ENCODE measurements at places on chromosomes 6 and 20.

DNA sequence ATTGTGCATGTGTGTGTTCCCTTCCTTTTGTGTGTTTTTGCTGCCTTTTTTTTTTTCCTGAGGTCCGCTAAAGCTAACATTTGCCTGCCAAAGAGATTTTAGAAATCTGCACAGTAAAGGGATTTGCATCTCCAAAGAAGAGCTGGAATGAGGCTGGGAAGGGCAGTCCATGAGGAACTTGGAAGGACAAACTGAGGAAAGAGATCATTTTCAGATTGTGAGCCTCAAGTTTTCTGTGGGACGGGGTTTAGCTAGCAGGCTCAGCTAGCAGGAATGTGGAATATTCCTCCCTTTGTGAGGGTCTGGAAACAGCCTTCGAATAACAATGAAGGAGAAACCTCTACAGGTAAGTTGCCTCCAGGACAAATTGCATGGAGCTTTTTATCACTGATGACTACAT, 3.8 kb downstream of the INSM1 start:
- DNase-seq, result no peak

GRCh38 chr20:17556837-17557674, 12.8 kb upstream of the DSTN start:
- no peak for DNase-seq

- DNase-seq, result no peak
Measured at GRCh38 chr6:54204921-54205591, 93.8 kb downstream of the MLIP start.

DNA sequence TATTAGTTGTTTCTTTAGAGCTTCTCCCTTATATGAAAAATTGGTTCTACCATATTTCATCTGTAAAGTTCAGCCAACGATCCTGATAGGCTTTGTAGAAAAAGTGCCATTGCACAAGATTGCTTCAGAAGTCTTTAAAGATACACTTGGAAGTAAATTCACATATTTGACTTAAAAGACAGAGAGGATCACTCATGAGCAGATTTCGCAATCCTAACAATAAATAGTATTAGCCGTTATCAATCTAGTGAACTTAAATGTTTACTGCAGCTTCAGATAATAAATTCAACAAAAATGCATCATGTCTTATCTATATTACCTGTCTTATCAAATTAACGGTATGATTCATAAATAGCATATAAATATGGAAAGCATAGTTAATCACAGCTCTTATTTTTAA, 8.7 kb upstream of the SLC17A4 start:
- no peak for DNase-seq

GRCh38 chr6:162688751-162689345, 38.7 kb downstream of the PRKN start:
- no peak for DNase-seq

DNA sequence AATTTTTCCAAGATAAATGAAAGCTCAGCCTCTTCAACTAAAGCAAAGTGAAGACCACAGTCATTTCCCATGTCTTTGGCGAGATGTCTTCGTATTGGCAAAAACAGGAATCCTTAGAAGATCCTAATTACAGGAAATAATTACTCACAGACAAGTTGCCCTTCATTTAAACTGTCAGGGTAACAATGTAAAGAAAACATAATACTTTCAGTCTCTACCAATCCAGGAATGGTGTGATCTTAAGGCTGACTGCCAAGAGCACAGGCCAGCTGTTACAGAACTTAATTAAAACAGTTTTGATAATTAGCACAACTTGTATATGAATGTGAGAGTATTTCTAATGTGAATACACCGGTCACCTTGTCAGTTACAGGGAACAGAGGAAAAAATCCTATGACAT, 292.2 kb downstream of the PACRG start:
- DNase-seq, result no peak

- no peak for DNase-seq
Measured at GRCh38 chr6:13920552-13920951, 4.2 kb upstream of the RNF182 start.

- DNase-seq, result no peak
Measured at GRCh38 chr20:32052778-32053362, 828 bp downstream of the HCK start.

GRCh38 chr20:2163312-2163711, 61.7 kb downstream of the STK35 start:
- DNase-seq, result no peak

- DNase-seq, result no peak
Measured at GRCh38 chr20:14616003-14616402, 278.6 kb upstream of the FLRT3 start.

DNA sequence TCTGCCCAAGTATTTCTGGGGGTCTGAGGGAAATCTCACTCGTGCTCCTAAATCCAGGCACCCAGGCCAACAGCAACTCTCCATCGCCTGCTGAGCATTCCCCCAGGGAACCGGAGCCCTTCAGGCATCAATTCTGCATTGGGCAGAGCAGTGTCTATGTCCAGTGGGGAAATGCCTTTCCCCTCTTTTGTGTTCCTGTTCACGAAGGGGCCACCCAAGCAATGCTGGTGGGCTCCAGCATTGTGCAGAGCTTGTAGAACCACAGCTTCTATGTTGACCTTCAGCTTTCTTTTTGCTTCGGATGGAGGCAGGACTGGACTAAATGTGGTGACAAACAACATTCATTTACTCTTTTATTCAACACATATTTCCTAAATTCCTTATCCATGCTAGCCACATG, 27.2 kb upstream of the DDR1 start:
- DNase-seq, result no peak

DNA sequence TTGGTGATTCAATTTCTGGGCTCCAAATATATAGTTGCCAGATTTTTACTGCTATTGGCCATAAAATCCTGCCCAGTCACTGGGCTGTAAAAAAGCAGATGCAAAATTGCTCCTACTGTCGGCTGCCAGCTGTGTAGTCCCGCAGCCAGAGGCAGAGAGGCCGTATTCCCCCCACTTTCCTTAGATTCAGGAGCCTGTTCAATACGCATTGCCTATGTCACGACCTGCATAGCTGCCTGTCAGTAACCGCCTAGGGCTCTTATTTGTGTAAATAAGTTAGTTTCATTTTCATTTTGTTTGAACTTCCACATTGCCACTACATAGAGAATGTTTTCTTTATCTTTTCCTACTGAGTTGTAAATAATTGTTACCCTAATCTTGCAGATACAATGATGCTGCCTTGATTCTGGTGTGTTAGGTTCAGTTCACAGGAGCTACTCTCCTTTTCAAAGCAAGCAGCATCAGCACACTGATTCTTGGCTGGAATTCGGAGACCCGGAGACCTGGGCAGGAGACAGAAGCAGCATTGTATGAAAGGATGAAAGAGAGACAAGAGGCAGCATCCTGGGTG, 46.0 kb upstream of the UST start:
- DNase-seq, result peak; percentile 43

GRCh38 chr20:57131077-57131476, 135.4 kb downstream of the BMP7 start:
- no peak for DNase-seq

DNA sequence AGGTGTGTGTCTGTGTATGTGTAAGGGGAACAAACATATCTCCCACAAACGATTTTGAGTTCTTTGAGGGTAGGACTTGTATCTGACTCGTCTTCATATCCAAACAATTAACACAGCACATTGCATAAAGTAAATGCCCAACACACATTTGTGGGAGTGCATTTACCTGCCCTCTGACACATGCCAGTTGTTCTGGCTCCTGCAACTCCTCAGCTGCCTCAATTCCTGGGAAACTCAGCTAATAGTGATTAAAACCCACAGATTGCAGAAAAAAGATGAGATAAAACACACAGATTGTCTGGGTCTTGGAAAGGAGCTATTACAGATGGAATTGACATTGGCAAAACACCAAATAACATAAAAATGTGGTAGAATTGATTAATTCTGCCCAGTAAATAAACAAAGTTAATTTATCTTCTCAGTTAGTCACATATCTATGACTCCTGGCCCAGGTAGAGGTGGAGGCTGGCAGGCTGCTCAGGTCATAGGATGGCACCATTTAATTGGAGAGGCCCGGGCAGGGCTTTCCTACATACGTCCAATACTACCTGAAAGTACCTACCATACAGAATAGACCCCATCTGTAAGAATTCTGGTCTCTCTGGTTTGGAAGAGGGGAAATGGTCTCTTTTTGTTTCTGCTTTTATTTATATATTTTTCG, 71.5 kb upstream of the IFNGR1 start:
- no peak for DNase-seq

- DNase-seq, result no peak
Measured at GRCh38 chr6:45049188-45049843, 278.8 kb upstream of the RUNX2 start.

GRCh38 chr6:12009876-12010634, 2.1 kb upstream of the HIVEP1 start:
- no peak for DNase-seq

DNA sequence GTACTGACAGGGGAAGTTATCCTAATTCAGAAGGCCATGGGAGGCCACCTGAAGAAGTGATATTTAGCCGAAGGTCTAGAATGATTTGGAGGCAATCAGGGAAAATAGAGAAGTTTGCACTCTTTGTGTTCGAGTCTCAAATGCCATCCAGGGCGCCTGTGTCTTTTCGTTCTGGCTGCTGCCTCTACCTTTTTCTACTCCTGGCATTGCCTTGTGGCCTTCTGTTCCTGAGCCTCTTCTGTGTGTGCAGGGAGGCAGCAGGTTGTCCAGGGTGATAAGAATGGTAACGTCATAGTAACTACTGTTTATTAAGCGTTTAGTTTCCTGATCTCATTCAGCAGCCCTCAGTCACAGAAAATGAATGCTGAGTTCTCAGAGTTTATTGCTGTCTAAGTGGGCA, 252.1 kb downstream of the FARS2 start:
- no peak for DNase-seq

- no peak for DNase-seq
Measured at GRCh38 chr6:73929405-73929804, 233.4 kb downstream of the CD109 start.

- DNase-seq, result no peak
Measured at GRCh38 chr6:32092760-32093497, 16.2 kb downstream of the TNXB start.

- DNase-seq, result no peak
Measured at GRCh38 chr6:155710704-155711103, 255.1 kb upstream of the NOX3 start.

- no peak for DNase-seq
Measured at GRCh38 chr6:93523365-93523764, 104.0 kb upstream of the EPHA7 start.

- no peak for DNase-seq
Measured at GRCh38 chr6:56795466-56796195, 152.9 kb upstream of the DST start.

DNA sequence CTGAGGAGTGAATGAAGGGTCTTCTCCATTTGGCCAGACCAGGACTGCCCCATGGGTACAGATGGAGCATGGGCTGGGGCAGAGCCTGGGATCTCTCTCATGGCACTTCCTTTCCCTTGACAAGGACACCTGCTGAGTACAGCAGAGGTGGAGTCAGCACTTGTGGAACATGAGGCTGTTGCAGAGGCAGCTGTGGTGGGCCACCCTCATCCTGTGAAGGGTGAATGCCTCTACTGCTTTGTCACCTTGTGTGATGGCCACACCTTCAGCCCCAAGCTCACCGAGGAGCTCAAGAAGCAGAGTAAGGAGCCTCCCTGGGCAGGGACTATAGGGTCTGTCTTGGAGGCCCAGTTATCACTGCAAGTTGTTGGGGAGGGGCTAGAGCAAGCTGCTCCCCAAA, 29.6 kb downstream of the GSS start:
- DNase-seq, result peak; percentile 20

DNA sequence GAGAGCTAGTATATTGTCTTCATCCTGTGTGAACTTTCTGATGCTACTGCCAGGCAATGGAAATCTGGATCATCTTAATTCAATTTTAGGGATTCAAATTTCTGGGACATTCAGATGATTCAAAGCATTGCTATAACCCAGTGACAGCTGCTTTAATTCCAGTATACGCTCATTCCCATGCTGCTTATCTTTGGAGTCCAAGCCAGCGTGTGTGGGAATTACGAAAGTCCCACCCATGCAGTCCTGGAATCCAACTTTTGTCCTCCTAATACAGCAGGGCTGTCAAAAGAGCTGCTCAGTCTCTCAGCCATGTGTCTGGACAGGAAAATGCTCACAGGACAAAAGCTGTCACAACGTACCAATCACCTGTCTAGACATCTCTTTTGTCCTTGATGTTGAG, 219.8 kb downstream of the LAMA2 start:
- DNase-seq, result no peak

- no peak for DNase-seq
Measured at GRCh38 chr20:38269040-38269439, 8.5 kb upstream of the KIAA1755 start.
